ENCODE measurements at places on chromosomes 3 and 15.

GRCh38 chr3:107236655-107237337 lies 140.4 kb upstream of the CCDC54 start:
- no peak for DNase-seq

- DNase-seq, result no peak
Measured at GRCh38 chr15:27123808-27124207, 152.8 kb downstream of the GABRG3 start.

DNA sequence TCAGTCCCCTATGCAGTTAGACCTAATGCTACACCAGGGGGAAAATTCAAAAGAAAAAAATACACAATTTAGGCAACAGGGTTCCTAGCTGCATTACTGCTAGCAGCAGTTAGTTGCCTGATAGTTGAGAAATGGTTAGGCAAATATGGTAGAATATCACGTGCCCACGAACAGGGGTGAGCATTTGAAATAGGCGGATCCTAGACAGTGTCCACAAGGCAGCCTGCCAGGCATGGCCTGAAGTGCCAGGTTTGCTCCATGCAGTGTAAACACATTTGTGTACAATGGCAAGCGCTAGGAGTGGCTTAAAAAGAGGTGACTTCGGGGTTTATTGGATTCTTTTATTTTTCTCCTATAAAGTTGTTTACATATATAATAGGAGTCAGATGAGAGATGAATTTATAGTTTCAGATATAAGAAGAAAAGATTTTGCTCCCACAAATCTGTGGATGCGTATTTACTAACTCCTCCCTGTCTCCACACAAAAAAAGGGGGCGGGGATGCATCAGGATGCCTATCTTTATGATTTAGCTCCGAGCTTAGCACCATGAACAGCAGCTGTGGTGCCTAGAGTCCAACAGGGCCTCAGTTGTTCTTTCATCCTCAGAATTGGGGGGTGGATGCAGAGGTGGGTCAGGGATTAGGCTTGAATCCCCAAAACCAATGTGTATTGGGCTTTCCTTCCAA lies 3.9 kb upstream of the TGM4 start:
- DNase-seq, result no peak

DNA sequence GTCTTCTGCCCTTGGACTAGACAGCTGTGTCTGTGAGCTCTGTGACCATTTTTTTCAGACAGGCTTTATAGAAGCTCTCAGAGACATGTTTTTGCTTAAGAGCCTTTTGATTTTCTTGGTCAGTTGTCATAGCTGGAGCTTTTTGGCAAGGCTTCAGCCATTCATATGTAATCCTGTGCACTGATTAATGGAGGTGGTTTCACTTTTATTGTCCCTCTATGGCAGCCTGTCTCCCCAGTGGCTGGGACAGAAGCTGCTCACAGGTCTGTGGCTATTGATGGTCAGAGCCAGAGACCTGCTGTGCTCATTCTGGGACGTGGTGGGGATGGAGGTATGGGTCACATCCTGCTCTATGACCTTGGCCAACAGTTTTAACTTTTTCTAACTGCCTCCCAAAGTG lies 226.6 kb upstream of the LRRFIP2 start:
- no peak for DNase-seq

DNA sequence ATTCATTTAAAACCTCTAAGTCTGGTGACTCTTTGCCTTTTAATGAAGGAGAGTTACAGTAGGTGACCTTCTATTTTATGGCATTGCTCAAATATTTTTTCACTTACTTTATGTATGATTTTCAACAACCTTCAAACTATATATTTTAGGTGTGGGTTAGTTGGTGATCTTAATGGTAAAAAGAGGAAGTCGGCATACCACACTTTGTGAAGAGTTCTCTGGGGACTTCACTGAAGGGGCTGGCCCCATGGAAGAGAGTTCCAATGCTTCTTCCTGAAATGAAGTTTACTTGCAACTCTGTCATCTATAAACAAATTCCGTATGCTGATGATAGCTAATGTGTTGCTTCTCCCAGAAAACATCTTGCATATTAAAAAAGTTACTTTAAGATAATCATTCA lies 647.0 kb upstream of the SGO1 start:
- DNase-seq, result no peak

GRCh38 chr3:127654374-127654773 lies 18.4 kb upstream of the ABTB1 start:
- no peak for DNase-seq

DNA sequence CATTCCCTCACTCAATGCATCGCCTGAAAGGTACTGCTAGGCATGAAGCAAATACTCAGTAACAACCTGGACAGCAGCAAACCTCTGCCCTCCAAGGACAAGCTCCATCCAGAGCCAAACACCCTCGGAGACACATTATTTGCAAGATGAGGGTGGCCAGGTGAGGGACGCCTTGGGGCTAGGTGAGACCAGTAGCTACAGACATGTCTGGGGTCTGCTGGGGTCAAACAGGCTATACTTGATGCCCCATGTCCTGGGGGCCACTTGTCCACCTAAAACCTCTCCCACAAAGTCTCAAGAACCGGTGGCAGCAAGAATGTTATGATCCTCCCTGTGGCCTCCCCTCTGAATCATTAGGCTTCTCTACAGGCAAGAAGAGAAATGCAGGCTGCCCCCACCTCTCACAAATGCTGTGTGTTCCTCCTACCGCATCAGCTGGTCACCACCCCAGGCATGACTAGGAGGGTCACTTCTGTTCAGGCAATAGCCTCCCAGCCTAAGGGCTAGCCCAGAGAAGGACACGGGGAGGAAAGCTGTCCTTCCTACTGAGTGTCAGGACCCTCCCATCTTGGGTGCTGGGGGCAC lies 54.3 kb downstream of the TBC1D2B start:
- no peak for DNase-seq

- DNase-seq, result peak; percentile 50
Measured at GRCh38 chr3:59286791-59287531, 237.1 kb upstream of the CFAP20DC start.

DNA sequence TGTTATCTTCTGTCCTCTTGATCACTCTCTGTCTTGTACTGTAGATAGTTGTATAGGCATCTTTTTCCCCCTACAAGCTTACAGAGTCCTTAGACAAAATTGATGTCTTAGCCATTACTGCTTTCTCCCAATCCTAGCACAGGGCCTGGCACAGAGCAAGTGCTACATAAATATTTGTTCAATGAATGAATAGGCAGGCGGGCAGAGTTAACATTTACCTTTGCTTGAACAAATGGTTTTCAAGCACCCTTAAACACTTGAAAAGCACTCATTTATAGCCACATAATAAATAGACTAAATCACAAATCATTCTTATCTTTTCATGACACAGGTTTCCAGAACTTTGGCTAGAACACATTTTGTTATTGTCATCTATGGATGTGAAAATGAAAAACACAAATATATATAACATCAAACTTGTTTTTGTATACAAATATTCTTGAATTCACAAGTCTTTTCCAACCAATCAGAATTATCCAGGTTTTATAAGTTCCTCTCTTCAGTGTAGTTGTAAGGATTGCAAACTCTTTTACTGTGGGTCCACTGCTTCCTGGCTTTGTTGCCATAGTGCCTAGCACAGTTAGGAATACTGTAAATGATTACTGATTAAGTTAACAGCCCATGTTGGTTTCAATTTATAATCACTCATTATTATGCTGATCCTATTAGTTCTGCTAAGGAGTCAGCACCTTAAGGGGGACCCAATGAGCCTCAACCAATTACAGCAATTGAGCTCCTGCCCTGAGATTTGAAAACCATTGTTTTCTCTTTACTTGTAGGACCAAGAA lies 61.9 kb downstream of the ISL2 start:
- no peak for DNase-seq

- DNase-seq, result no peak
Measured at GRCh38 chr3:116070061-116070460, 375.2 kb downstream of the LSAMP start.

DNA sequence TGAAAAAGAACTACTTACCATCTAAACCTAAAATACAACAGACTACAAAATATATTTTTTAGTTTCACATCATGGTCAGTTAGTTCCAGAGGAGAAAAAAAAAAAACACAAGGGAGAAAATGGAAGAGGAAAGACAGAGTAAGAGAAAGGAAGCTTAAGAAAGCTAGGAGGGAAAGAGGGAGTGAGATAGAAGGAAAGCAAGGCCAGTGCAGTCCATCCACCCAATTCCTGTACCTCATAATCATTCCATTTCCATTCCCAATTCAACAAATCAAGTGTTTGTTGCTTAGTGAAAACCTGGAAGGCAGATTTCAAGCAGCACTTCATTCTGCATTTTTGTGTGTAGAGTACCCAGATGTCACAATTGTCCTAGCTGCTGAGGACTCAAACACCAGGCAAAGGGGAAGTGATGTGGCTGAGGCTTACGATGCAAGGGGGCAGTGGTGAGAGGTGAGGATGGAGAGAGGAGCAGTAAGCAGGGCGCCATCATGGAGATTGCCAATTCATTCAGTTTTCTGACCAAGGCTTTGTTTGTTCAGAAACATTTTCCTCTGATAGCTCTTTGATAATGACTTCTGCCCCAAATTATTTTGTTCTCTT lies 83.6 kb upstream of the GSK3B start:
- no peak for DNase-seq

DNA sequence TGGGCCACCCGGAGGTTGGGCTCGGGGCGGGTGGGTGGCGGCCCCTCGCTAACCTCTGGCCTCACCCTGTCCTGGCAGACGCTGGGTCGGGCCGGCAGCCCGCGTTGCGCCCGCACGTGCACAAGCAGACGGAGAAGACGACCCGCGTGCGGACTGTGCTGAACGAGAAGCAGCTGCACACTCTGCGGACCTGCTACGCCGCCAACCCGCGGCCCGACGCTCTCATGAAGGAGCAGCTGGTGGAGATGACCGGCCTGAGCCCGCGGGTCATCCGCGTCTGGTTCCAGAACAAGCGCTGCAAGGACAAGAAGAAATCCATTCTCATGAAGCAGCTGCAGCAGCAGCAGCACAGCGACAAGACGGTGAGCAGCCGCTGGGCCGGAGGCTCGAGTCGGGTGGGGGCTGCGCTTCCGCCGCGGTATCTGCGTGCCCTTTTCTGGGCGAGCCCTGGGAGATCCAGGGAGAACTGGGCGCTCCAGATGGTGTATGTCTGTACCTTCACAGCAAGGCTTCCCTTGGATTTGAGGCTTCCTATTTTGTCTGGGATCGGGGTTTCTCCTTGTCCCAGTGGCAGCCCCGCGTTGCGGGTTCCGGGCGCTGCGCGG lies 3.7 kb downstream of the ISL2 start:
- no peak for DNase-seq
